ENCODE measurements at places on chromosomes 13 and 19. TPM values are rescaled to one million over a fixed set of nuclear protein-coding genes. Genes with fewer than 3 reads are reported as not detected.

The KBTBD6 gene
- total RNA-seq, result 7.7 TPM

The ATP4B gene
- not detected for total RNA-seq

The DIRAS1 gene
- total RNA-seq, result 0.13 TPM

The FAAP24 gene
- 2.0 TPM for total RNA-seq

The ADGRE2 gene
- total RNA-seq, result 0.38 TPM

The CALR3 gene
- not detected for total RNA-seq

The HIF3A gene
- 14.8 TPM for total RNA-seq

The FCER2 gene
- not detected for total RNA-seq

The KXD1 gene
- total RNA-seq, result 54.6 TPM

The EPS8L1 gene
- total RNA-seq, result 5.7 TPM

The URAD gene
- not detected for total RNA-seq

The ATP4A gene
- total RNA-seq, result not detected

The OR10H1 gene
- total RNA-seq, result not detected

The ATP8A2 gene
- 0.13 TPM for total RNA-seq

The FCAR gene
- total RNA-seq, result not detected

Measured in dermis microvascular lymphatic vessel endothelial cell (primary cell).